ENCODE measurements at places on chromosomes 11 and 22. TPM values are rescaled to one million over a fixed set of nuclear protein-coding genes. Genes with fewer than 3 reads are reported as not detected.

- no peak for DNase-seq
Measured at GRCh38 chr22:43360576-43360975, 17.4 kb upstream of the SCUBE1 start.

DDT gene
- 138 TPM for total RNA-seq

GRCh38 chr11:65767406-65767805, 13.4 kb downstream of the AP5B1 start:
- DNase-seq, result no peak

- DNase-seq, result no peak
Measured at GRCh38 chr11:109106151-109106906, 315.7 kb upstream of the C11orf87 start.

GRCh38 chr22:43440556-43440955, 28.7 kb downstream of the MPPED1 start:
- DNase-seq, result no peak

- DNase-seq, result no peak
Measured at GRCh38 chr11:101458161-101458560, 125.6 kb downstream of the TRPC6 start.

TBC1D22A gene
- total RNA-seq, result 22.7 TPM

- DNase-seq, result no peak
Measured at GRCh38 chr11:130858215-130858614, 58.1 kb downstream of the SNX19 start.

DNA sequence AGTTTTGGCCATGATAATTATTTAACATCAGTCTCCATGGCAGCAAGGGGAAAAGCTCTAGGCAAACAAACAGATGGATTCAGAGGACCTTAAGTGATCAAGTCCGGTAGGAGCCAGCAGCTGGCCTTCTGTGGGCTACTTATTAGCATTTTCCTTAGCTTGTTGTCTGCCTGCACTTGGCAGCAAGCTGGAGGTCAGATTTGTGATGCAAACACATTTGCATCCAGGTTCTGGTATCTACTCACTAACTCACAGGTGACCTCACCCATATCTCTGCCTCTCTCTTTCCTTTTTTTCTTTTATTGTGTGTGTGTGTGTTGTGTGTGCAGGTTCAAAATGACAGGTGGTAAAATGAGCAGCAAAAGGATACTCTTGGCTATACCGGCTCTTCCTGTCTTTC, 32.3 kb downstream of the ARHGAP42 start:
- peak; percentile 47 for DNase-seq

SEC14L6 gene
- 11.6 TPM for total RNA-seq

DNA sequence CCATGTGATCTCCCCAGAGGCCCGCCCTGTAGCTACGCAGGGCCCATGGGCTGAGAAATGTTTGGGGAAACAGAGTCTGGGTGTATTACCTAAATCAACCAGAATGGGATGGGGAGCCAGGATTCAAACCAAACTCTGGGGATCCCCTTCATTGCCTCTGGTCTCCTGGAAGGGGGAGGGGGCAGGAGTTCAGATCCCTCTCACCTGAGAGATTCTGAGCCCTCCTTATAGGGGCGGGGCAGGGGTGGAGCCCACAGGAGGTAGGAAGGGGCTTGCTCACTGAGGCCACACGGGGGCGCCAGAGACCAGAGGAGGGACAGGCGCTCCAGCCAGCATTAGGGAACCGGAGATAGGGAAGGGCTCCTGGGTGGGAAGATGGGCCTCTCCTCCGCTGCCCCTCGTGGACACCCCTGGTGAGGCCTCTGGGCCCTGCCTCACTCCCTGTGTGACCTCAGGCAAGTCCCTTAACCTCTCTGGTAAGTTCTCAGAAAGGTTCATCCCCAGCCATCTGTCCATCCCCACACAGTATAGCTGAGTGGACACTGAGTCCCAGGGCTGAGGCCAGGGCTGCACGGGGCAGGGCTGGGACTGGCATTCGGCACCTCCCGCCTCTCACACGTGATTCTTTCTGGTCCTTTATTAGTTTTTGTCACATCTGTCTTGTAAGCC, 2.7 kb upstream of the CDC42BPG start:
- DNase-seq, result no peak

DNA sequence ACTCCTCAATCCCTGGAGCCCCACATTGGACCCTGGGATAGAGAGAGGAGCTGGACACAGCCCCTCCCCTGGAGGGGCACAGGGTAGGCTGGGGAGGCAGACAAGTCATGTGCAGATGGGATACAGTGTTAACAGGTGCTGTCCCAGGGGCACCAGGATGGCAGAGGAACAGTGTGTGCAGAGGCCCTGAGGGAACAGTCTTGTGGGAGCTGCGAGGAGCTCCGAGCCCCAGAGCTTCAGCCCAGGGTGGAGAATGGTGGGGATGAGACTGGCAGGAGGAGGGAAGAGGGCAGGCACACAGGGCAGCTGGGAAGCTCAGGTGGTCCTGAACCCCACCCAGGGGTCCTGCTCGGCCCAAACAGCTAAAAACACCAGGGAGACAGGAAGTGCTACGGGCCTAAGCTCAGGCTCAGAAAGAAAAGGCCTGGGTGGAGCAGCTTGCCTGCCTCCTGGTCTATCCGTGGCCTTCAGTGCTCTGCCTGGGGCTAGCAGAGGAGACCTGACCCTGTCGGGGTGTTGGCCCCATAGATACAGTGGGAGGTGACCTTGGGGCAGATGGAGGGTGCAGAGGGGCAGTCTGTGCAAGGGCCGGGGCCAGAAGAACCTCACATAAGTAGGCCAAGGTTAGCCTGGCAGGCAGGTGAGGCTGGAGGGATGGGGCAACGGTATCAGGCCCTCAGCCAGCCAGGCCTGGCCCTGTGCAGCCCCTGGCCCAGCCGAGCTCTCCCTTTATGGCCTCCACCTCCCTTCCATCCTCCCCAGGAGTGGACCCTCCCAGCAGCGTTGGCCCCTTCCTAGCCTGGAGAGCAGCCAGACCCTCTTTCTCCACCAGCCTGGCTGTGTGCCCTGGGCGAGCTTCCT, 15.4 kb downstream of the CAPN5 start:
- no peak for DNase-seq

- DNase-seq, result peak; percentile 22
Measured at GRCh38 chr11:124070915-124071622, 29.9 kb upstream of the OR10G7 start.

SRRD gene
- total RNA-seq, result 34.1 TPM

- DNase-seq, result no peak
Measured at GRCh38 chr22:32995335-32995734, 62.8 kb downstream of the SYN3 start.

GRCh38 chr11:101706541-101706940, 122.7 kb upstream of the TRPC6 start:
- no peak for DNase-seq

- peak; percentile 54 for DNase-seq
Measured at GRCh38 chr11:111982019-111982464, 43.2 kb upstream of the DLAT start.

- no peak for DNase-seq
Measured at GRCh38 chr11:12754582-12755234, 80.5 kb downstream of the TEAD1 start.

GRCh38 chr11:117239295-117239694, 6.8 kb downstream of the RNF214 start:
- DNase-seq, result no peak
